ENCODE measurements at places on chromosomes 13 and 19. TPM values are rescaled to one million over a fixed set of nuclear protein-coding genes. Genes with fewer than 3 reads are reported as not detected.

Gene LYL1
- total RNA-seq: 8.6 TPM

Gene CEACAM16
- total RNA-seq: not detected

Gene C19orf38
- total RNA-seq: 0.15 TPM

Gene PODNL1
- 1.1 TPM for total RNA-seq

Gene SPATA13
- 10.9 TPM for total RNA-seq

Gene CDC16
- 35.9 TPM for total RNA-seq

Gene SCN1B
- 24.2 TPM for total RNA-seq

Gene SMIM44
- not detected for total RNA-seq

Gene GAPDHS
- not detected for total RNA-seq

Gene RTBDN
- not detected for total RNA-seq

Gene CCDC70
- total RNA-seq: not detected

Gene ANGPTL8
- not detected for total RNA-seq

Gene DZIP1
- total RNA-seq: 27.1 TPM

Gene EXOSC5
- total RNA-seq: 12.7 TPM

Gene PSG5
- 2.7 TPM for total RNA-seq

Gene RASAL3
- not detected for total RNA-seq

Gene FFAR3
- not detected for total RNA-seq

Gene CACNA1A
- 5.0 TPM for total RNA-seq
